ENCODE measurements at places on chromosomes 2 and 18. TPM values are rescaled to one million over a fixed set of nuclear protein-coding genes. Genes with fewer than 3 reads are reported as not detected.

SIX2 gene
- total RNA-seq, result 0.65 TPM

KCNE4 gene
- 3.6 TPM for total RNA-seq

SMYD1 gene
- 544 TPM for total RNA-seq

DCDC2C gene
- total RNA-seq, result not detected

DRC1 gene
- total RNA-seq, result 0.30 TPM

TMEM247 gene
- not detected for total RNA-seq

SPOPL gene
- 14.1 TPM for total RNA-seq

GAL3ST2 gene
- total RNA-seq, result not detected
